Activated T-helper 1 cell treated with Interleukin-2 at 50 U/mL for 16 hours (primary cell): ENCODE measurements at places on chromosomes 2 and 18.

GRCh38 chr18:34890486-34891085 is 150.6 kb upstream of the MAPRE2 start:
- DNase-seq, result no peak

GRCh38 chr2:145041706-145042105 is 521.8 kb upstream of the ZEB2 start:
- DNase-seq, result no peak

DNA sequence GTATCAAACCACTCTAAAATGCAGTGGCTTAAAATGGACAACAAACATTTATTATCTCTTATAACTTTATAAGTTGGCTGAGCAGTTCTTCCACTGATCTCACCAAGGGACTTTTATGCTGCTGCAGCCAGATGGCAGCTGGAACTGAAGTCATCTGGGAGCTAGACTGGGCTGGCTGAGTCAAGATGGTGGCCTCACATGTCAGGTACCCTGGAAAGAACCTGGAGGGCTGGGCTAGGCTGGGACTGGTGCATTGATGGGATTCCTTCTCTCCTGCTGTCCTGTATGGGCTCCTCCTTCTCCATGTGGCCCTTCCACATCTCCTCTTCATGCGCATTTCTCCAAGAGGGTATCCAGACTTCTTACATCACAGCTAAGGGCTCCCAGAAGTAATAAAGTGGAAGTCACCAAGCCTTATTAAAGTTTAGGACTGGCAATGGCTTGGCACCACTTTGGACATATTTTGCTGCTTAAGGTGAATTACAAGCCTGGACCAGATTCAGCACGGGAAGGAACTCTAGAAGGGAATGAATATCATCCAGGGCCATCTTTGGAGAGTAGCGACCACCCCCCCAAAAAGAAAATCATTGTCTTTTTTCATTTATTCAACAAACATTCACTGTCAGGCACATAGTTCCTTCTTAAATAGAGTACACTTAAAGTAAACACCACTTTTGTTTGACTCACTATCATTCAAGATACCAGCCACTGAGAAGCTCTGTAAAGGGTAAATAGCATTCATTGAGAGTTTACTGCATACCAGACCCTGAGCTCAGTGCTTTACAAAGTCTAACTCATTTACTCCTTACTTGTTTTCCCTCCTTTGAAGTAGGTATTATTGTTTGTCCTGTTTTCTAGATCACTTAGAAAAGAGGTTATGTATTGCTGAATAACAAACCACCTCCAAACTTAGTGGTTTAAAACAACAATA is 138.0 kb downstream of the ZFP36L2 start:
- no peak for DNase-seq

- DNase-seq, result no peak
Measured at GRCh38 chr2:180075870-180076269, 68.8 kb upstream of the CWC22 start.

GRCh38 chr2:101872480-101872879 is 119.3 kb upstream of the IL1R2 start:
- no peak for DNase-seq

GRCh38 chr2:4628998-4629501 is 925.7 kb downstream of the DCDC2C start:
- DNase-seq, result no peak

- no peak for DNase-seq
Measured at GRCh38 chr18:75350857-75351256, 76.6 kb downstream of the SMIM21 start.

- no peak for DNase-seq
Measured at GRCh38 chr2:235170536-235171521, 219.0 kb downstream of the SH3BP4 start.

DNA sequence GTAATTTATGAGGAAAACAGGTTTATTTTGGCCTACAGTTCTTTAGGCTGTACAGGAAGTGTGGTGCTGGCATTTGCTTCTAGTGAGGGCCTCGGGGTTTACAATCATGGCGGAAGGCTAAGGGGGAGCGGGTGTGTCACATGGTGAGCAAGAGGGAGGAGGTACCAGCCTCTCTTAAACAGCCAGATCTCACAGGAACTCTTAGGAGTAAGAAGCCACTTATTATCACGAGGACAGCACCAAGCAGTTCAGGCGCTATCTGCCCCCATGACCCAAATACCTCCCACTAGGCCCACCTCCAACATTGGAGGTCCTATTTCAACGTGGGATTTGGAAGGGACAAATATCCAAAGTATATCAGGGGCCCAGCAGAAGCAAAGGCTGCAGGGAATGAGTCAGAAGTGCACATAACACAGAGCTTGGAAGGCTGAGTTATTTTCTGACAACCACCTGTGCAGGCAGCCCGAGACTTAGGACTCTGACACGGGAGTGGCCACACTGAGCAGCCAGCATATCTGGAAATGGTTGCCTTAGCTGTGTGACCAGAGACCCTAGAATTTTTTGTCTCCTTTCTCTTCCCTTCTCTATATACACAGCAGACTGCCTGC is 170.9 kb downstream of the PRPF40A start:
- DNase-seq, result no peak

- no peak for DNase-seq
Measured at GRCh38 chr2:239106966-239107365, 259.1 kb downstream of the TWIST2 start.

DNA sequence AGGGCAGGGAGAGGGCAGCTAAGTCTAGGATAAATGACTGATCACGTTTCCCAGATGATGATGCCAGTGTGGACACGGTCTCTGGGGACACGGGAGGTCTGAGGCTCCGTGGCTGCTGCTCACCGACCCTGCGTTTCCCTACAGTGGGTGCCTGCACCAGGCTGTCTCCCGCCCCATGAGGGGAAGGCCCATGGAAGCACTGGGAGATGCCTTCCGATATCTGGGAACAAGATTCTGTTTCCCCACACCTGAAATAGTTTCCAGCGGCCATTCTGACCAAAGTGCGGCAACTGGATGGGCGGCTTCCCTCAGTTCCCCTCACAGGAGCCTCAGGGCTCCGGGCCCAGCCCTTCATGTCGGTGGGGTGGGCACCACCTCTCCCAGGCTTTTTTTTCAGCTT is 83.1 kb downstream of the EDAR start:
- DNase-seq, result no peak

DNA sequence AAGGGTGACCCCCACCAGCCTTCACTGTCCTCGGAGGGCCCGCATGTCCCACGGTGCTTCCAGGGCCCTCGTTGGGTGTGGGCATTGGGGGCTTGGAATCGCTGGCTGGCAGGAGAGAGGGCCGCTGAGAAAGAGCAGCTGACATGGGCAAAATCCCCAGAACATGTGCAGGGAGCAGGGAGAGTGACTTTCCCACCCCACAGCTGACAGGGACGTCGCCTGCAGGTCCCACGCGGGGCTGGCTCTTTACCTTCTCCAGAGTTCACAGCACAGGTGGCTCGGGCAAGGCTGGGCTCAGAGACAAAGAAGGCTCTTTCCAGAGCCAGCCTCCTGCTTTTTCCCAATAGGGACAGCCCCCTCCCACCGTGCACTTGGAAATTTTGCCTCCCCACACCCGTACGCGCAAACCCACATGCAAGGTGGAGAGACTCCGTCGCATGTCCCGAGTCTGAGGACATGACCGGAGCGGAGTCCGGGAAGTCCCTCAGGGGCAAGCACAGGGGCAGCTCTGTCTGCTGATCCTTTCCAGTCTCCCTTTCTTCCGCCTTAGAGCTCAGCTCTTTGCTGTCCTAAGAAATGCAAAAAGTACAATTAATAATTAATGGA is 370.2 kb upstream of the MYT1L start:
- DNase-seq, result no peak

GRCh38 chr18:55018602-55019001 is 59.3 kb upstream of the CCDC68 start:
- no peak for DNase-seq

GRCh38 chr18:10681581-10682367 is 155.9 kb downstream of the NAPG start:
- DNase-seq, result no peak

GRCh38 chr2:234839285-234839684 is 112.5 kb upstream of the SH3BP4 start:
- no peak for DNase-seq

DNA sequence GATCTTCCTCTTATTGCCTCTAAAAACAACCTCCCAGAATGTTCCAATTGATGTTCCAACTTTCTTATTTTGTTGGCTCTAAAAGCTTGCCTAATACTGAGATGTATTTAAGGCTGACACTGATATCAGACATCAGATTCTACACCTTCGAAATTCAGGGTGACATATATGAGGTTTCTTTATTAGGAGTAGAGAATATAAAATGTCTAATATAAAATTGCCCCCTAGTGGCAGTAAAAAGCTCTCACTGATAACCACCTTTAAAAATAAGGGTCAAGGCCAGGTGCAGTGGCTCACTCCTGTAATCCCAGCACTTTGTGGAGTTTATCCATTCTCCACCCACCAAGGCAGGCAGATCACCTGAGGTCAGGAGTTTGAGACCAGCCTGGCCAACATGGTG is 789.7 kb upstream of the SLC39A10 start:
- no peak for DNase-seq

GRCh38 chr2:208370881-208371633 is 35.5 kb upstream of the PTH2R start:
- no peak for DNase-seq

DNA sequence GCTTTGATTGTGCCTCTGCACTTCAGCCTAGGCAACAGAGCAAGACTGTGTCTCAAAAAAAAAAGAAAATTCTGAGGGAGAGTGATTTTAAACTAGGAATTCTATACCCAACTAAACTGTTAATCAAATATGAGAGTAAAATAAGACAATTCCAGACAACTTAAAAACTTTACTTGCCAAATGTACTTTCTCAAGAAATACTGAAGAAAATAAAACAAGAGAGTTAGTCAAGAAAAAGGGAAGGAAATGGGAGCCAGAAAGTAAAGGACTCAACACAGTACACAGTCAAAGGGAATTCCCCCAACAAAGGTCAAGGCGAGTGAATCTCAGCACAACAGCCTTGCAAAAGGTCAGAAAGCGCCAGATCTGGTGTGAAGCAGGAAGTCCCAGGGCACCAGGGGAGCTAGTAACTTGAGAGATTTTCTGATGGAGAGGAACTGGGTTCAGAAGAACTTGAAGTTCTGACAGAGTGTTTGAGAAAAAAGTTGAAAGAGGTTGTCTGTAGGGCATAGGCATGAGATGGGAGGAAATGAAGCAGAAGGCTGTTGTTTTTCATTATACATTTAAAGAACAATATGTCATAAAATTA is 22.6 kb upstream of the TBC1D8 start:
- DNase-seq, result no peak

GRCh38 chr2:74111380-74111779 is 36.3 kb downstream of the BOLA3 start:
- no peak for DNase-seq

DNA sequence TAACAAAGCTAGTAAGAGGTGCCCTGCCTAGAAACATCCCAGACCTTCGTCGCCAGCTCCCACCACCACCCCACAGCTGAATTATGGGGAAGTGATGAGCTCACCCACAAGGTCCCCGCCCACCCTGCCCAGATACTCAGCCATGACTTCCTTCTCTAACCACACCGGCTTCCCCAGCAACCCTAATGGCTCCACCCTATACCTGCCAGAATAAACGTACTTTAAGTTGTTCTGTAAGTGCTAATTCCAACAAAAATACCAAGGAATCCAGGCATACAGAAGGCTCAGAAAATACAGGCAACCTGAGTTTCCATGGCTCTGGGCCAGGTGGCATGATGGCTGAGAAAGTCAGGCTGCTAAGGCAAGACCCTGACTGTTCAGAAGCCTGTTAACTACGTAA is 39.1 kb downstream of the TMEM163 start:
- DNase-seq, result no peak

DNA sequence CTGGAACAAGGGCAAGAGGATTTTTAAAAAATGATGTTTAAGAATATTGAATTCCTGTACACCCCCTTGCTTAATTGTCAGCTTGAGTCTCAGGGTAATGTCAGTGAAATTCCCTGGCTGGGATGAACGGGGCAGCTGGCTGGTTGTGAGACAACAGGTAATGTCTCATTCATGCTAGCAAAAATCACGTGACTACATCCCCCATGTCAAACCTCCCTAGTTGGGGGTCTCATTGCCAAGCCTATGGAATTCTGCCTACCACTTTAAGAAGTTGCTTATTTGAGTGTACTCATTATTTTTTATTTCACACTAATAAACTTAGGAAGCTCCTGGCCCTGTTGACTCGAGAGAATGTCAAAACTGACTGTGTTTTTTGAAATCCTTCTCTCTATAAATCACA is 218.3 kb downstream of the ICOS start:
- no peak for DNase-seq

GRCh38 chr2:39304200-39304599 is 60.4 kb upstream of the CDKL4 start:
- DNase-seq, result no peak

- no peak for DNase-seq
Measured at GRCh38 chr2:119142824-119143223, 15.7 kb downstream of the C1QL2 start.

GRCh38 chr2:203238292-203238703 is 520 bp upstream of the CYP20A1 start:
- no peak for DNase-seq

DNA sequence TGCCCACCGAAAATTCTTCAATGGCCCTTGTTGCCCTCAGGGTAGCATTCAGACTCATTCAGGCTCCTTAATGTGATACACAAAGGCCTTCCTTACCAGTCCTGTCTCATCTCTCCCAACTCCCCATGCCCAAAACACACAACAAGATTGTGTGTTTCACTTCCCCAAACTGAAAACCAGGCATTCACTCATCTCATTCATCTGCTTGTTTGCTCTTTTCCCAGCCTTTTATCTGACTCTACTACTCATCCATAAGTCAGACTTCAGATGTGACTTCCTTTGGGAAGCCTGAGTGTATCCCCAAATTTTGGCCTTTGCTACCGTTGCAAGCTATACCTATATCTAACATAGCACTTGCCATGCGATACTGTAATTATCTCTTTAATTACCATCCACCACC is 9.7 kb upstream of the SLC39A10 start:
- no peak for DNase-seq

GRCh38 chr2:190545555-190546385 is 11.2 kb upstream of the NEMP2 start:
- no peak for DNase-seq

DNA sequence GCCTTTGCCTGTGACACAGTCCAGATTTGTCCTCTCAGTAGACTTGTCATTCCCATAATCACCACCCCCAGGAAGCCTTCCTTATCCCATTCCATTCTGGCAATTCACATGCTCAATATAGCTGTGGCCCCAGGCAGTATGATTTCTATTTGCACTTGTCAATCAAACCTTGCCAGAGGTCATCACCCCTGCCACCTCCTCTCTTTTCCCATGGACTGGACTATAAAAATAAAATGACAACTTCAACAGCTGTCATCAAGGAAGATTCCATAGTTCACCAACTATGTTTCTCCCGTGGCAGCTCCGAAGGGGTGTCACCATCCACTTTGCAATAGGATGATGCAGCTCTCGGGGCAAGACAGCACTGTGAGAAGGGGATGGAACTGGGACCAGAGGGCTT is 255.7 kb downstream of the CELF4 start:
- no peak for DNase-seq
